Smooth muscle cell of bladder (primary cell): ENCODE measurements at places on chromosomes 16 and 17. TPM values are rescaled to one million over a fixed set of nuclear protein-coding genes. Genes with fewer than 3 reads are reported as not detected.

Gene TTLL6
- total RNA-seq: 0.18 and 0.57 TPM in 2 replicates

Gene C16orf46
- total RNA-seq: 0.14 and 0.37 TPM in 2 replicates

Gene MILR1
- 6.7 and 8.5 TPM in 2 replicates for total RNA-seq

Gene ITGB3
- total RNA-seq: 15.6 and 22.0 TPM in 2 replicates

Gene CRYM
- total RNA-seq: 0.14 and 0.18 TPM in 2 replicates

Gene C1QTNF1
- total RNA-seq: 40.4 and 77.1 TPM in 2 replicates

Gene CMTM2
- not detected in 2 replicates for total RNA-seq

Gene IRF8
- total RNA-seq: 0.09 and 0.57 TPM in 2 replicates

Gene CRISPLD2
- 80.4 and 82.6 TPM in 2 replicates for total RNA-seq

Gene FLOT2
- 34.3 and 39.2 TPM in 2 replicates for total RNA-seq

Gene PTX4
- total RNA-seq: 0.09 TPM in 1 of 2 replicates, not detected in the other

Gene SNAI3
- total RNA-seq: under 0.01 TPM in 1 of 2 replicates, not detected in the other

Gene FOXF1
- total RNA-seq: 11.8 and 15.6 TPM in 2 replicates

Gene KRT9
- total RNA-seq: not detected in 2 replicates

Gene TEKT1
- not detected in 2 replicates for total RNA-seq

Gene NPW
- total RNA-seq: 0.18 and 0.43 TPM in 2 replicates

Gene METRN
- total RNA-seq: 71.1 and 88.5 TPM in 2 replicates

Gene SECTM1
- total RNA-seq: 15.6 and 19.3 TPM in 2 replicates

Gene MEIOC
- under 0.01 TPM in 1 of 2 replicates, not detected in the other for total RNA-seq

Gene MYH1
- total RNA-seq: 0.09 TPM in 1 of 2 replicates, not detected in the other

Gene ATP1B2
- not detected in 2 replicates for total RNA-seq

Gene KCNH4
- under 0.01 TPM in 1 of 2 replicates, not detected in the other for total RNA-seq
